ENCODE measurements at places on chromosomes 11 and 22. TPM values are rescaled to one million over a fixed set of nuclear protein-coding genes. Genes with fewer than 3 reads are reported as not detected.

The OPCML gene
- under 0.01 TPM for total RNA-seq

The GLYATL2 gene
- total RNA-seq: 0.42 TPM

The CCDC179 gene
- total RNA-seq: not detected

The TPBGL gene
- 0.10 TPM for total RNA-seq

The BTBD18 gene
- not detected for total RNA-seq

The OR51E1 gene
- not detected for total RNA-seq

The ISX gene
- total RNA-seq: not detected

The FIBIN gene
- total RNA-seq: 0.10 TPM

The TMPRSS13 gene
- 0.73 TPM for total RNA-seq

The PRR5 gene
- total RNA-seq: 10.8 TPM

The TIGD3 gene
- total RNA-seq: 0.42 TPM

The KCNA4 gene
- total RNA-seq: not detected

The SYT9 gene
- 0.10 TPM for total RNA-seq

The SYT13 gene
- total RNA-seq: under 0.01 TPM

The TRPC6 gene
- 0.63 TPM for total RNA-seq

The KCTD14 gene
- not detected for total RNA-seq

The OR51E2 gene
- 0.10 TPM for total RNA-seq

The LARGE2 gene
- total RNA-seq: 0.94 TPM

The SCGB2A2 gene
- total RNA-seq: not detected
